AG04449 (cell line): ENCODE measurements at places on chromosomes 7 and 10.

DNA sequence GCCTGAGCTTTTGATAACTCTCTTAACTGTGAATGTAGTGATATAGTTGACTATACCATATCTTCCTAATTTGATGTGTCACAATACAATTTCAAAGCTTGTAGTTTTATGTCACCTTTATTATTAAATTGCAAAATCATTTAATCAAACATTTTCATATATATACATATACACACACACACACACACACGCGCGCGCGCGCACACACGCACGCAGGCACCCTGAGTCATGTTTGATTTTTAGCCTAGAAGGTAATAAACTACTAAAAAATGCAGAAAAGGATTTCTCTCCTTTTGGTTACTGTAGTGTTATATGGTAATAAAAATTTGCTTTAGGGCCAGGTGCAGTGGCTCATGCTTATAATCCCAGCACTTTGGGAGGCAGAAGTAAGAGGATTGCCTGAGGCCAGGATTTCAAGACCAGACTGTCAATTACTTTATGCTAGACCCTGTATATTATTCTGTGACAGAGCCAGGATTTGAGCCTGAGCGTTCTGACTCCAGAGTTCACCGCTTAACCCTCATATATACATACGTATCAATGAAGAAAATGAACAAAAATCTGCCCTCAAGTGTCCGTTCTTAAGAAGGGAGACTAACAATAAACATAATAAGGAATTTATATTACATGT is 89.6 kb downstream of the PODXL start:
- DNase-seq = no peak

DNA sequence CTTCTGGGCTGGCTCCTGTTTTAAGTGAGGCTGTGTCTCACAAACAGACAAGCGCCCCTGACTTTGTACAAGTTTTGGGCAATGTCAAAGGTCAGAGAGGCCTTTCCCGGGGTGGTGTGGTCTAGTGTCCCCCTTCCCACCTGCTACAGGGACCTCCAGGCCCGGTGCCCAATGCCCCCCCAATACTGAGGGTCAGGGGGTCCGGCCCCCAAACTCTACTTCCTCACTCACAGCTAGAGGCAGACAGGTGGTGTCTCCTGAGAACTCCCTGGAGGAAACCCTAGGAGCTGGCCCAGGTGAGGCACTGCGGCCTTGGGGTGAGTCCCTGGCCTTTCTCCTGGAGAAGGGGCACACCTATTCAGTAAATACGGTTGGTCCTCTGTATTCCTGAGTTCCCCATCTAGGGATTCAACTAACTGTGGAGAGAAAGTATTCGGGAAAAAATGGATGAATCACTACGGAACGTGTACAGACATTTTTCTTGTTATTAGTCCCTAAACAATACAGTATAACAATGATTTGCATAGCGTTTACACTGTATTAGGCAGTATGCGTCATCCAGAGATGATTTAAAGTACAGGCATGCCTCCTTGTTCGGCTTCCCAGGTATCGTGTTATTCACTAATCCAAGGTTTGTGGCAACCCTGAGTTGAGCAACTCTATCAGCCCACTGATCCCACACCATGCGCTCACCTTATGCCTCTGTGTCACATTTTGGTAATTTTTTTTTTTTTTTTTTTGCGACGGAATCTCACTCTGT is 308.1 kb downstream of the WDR37 start:
- DNase-seq = no peak

GRCh38 chr10:7085913-7086589 is 324.8 kb downstream of the SFMBT2 start:
- peak; percentile 24 for DNase-seq

DNA sequence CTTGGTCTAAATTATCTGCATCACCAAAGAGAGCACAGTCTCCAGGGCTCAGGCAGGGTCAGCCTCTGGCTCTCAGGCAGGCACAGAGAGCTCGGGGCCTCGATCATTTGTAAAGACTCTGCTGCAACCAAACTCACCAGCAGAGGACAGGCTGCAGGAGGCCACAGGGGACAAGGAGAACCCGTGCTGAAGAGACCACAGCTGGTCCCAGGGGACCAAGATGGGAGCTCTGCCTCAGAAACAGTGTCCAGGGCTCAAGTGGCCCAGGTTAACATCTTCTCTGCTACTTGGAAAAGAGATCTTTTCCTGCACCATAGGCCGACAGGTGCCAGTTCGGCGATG is 543.2 kb downstream of the PTPRN2 start:
- no peak for DNase-seq

DNA sequence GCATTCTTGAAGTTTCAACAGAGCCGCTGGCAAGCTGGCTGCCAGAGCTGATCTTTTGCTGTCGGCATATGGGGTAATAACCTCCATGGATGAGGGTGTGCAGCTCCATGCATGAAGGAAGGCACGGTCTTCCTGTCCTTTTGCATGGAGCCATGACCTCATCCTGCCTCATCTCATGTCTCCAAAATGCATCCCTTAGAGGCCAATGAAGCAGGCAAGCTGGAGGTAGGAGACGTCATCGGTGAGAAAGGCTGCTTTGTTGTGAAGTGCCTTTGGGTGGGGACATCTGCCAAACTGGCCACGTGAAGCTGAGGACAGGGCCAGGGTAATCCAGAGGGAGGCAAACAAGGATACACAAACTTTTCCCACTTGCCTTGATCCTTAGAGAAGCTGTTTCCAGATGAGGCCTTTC is 161.5 kb upstream of the TBX20 start:
- no peak for DNase-seq

GRCh38 chr10:64708884-64709681 is 1187.9 kb downstream of the REEP3 start:
- DNase-seq = no peak

- DNase-seq = no peak
Measured at GRCh38 chr10:16854623-16855022, 37.4 kb upstream of the RSU1 start.

DNA sequence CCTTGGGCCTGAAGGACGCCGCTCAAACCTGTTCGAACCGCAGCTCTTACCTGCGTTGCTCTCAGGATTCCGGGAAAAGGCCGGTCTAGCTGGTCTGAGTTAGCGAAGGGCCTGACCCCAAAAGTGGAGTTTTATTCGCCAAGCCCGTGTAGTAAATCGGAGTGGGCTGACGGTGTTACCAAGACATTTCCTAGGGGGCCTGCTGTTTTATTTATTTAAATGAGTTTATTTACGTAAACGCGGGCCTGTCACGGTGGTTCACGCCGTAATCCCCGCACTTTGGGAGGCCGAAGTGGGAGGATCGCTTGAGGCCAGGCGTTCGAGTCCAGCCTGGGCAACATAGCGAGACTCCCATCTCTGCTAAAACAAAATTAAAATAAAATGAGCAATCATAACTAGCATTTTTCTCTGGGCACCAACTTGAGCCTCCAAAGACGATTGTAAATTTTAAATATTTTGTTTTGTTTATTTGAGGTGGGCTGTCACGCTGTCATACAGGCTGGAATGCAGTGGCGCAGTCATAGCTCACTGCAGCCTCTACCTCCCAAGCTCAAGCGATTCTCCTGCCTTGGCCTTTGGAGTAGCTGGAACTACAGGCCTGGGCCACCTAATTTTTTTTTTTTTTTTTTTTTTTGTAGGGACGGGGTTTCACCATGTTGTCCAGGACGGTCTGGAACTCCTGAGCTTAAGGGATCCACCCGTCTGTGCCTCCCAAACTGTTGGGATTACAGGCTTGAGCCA is 903 bp downstream of the ZNF655 start:
- DNase-seq = no peak

GRCh38 chr7:106916679-106917078 is 51.6 kb downstream of the PIK3CG start:
- DNase-seq = no peak

- DNase-seq = no peak
Measured at GRCh38 chr7:30838008-30838407, 66.8 kb downstream of the MINDY4 start.

DNA sequence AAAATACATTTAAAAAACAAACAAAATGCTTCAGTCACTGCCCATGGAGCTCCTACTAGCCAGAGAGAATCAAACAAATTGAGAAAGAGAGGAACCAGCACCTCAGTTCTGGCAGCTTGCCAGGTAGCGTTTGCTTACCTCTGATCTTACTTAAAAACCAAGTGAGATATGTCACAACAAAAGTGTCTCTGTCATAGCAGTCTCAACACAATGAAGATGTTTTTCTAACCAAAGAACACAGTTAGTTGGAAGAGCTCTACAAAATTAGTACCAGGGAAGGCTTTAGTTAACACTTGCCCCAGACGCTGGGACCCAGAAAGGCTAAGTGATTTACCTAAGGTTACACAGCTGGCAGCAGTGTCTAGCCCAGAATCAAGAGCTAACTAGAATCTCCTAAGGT is 3.4 kb downstream of the DOCK4 start:
- DNase-seq = no peak

DNA sequence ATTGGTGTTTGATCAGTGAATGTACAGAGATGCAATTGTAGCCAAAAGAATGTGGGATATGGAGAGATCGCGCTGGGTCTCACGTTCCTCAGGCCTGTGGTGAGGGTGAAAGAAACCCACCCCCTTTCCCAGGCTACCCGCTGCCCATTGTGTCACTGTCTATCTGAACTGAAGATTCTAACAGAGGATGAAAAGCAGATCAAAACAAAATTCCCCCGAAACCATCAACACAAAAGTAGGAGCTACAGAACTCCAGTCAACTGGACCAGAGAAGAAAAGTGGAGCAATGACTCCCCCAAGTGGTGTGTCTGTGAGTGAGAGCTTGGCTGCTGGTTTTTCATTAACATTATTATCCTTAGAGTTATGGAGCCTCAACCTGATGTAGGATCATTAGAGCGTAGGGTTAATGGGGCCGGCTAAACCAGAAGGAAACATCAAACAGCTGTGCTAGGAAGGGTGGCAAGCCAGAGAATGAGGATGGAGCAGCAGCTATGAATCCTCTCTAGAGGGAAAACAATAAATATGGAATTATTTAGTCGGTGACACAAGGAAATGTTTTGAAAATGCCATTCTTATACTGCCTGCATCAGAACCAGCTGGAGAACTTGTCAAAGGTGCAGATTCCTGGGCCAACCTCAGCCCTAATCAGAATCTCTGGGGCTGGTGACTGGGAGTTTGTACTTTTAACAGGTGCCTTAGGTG is 38.3 kb downstream of the AKR1B1 start:
- no peak for DNase-seq

GRCh38 chr10:120559800-120560199 is 102.8 kb downstream of the PLPP4 start:
- DNase-seq = no peak

DNA sequence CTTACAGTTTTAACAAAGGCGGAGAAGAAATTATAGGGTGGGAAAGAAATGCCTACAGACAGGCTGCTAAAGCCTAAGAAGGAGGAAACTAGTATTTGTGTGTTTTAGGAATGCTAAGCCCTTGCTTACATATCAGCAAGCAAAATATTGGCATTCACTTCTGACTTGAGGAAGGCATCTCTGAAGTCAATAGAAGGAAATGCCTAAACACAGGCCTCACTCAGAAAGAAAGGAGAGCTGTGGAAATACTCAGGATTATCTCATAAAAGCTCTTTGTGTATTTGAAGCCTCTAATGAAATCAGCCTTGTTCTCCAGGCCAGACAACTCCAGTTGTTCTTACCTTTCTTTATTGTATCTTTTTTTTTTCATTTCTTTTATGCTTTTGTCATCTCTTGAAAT is 158.0 kb downstream of the AUTS2 start:
- DNase-seq = peak; percentile 65
